ENCODE measurements at places on chromosomes 4 and X.

DNA sequence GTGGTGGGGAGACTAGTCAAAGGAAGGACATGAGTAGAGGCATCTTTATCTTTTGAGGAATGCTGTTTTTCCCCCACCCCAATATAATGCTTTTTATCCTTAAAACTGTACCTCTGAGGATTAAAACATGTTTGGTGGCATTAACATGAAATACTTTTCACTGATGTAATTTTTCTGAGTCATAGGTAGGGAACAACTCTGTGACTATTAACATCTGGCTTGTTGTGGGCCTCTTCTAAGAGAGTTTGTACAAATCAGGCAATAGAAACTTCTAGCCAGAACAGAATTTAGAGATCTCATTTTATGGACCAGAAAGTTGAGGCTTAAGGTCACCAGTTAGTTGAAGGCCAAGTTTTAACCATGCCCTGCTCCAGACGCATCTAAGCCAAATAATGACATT is 207.6 kb downstream of the SOX3 start:
- no peak for DNase-seq

GRCh38 chr4:79697444-79697843 is 289.4 kb upstream of the GK2 start:
- DNase-seq: no peak

GRCh38 chrX:106397788-106398538 is 213.8 kb upstream of the RADX start:
- no peak for DNase-seq

GRCh38 chr4:123706973-123707372 is 310.4 kb downstream of the SPRY1 start:
- no peak for DNase-seq

- DNase-seq: no peak
Observed at GRCh38 chr4:136009258-136009832, 1522.9 kb downstream of the PCDH18 start.

- no peak for DNase-seq
Observed at GRCh38 chr4:93718233-93718632, 110.3 kb upstream of the ATOH1 start.

DNA sequence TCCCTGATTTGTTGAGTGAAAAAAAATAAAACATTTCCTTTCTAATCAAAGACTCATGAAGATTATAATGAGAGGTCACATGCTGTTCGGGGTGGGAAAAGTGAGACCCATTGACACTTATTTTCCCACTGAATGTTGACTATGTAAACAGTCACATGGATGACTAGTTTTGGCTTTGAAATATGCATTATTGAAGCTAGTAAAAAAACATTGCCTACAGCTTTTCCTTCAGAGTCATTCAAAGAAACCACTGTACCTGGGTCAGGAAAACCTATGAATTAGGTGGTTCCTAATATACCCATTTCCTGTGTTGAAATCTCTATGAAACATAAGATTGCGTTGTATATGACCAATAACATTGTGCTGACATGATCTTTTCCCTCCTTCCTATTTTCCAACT is 251.2 kb downstream of the CFAP299 start:
- DNase-seq: no peak

- no peak for DNase-seq
Observed at GRCh38 chr4:5524446-5525299, 183.7 kb downstream of the EVC2 start.

GRCh38 chr4:1939664-1940509 is 68.7 kb downstream of the NSD2 start:
- no peak for DNase-seq

- no peak for DNase-seq
Observed at GRCh38 chr4:176198316-176198903, 3.0 kb upstream of the SPATA4 start.

GRCh38 chrX:128619490-128619889 is 567.3 kb upstream of the ACTRT1 start:
- DNase-seq: no peak

GRCh38 chr4:55733932-55734331 is 85.7 kb upstream of the EXOC1L start:
- no peak for DNase-seq

DNA sequence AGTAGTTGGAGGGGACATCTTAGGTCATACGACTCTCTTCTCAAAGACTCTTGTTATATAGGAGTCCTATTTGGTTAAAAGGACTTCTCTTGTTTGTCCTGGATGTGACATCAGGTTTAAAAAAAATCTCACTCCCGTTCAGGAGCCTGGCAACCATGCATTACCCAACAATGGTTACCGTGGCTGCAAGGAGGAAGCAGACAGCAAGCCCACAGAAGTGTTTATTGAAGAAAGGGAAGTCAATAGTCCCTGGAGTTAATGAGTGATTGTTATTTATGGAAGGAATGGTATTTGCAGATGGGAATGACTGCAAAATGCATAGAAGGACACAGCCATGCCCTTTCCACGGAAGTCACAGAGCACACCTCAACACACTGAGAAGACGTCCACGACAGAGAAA is 75.9 kb upstream of the ENPP6 start:
- DNase-seq: no peak

DNA sequence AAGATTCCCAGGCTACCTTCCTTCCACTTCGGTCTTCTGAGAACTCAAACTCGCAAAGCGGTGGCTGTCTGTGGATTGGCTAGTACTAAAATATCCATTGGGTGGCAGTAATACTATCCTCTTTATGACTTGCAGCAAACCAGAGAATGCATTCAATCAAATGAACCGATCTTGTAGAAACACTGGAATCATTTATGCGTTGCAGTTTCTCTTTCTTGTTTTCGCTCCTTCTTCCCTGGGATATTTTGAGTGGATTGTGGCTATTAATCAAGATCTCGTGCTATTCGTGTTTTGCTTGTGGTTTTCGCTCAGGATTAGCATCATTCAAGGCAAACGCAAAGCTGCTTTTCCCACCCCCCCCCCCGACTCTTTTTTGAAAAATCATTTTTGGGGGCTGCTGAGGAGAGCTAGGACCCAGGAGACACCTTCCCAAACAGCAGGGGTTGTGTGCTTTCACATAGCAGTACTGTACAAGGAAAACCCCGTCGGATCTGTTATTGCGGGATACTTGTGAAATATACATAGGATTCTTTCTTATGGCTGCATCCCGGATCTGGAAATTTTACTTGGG is at the start of gene IL1RAPL1:
IL1RAPL1 (plus strand) TSS at position 466 of the 571 bp plus-strand sequence.
- no peak for DNase-seq

DNA sequence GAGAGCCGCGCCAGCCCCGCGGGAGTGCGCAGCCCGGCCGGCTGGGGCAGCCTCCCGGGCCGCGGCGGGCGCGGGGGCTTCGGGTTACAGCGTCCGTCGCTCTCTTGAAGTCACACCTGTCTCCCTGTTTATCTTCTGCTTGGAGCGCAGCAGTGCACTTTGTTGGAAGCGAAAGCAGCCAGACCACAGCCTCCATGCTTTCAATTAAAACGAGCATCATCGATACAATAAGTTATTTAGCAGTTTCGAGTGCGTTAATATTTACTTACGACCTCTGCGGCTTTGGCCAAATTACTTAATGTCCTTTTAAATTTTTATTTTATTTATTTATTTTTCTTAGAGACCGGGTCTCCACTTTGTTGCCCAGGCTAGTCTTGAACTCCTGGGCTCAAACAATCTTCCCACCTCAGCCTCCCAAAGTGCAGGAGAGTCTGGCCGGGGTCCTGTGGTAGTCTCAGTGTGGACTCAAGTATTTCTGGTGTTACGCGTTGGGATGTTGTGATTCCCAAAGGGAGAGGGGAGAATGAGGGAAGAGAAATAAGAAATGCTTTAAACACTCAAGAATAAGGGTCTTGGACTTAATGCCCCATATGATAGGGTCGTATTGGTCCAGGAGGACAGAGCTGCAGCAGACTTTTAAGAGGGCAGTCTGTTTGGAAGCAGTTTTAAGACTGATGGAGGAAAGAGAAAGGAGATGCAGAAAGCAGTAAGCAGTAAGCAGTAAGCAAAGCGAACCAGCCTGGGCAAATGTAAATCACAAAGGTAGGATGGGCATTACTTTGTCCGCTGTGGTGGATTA is 504 bp upstream of the PDLIM3 start:
- DNase-seq: no peak

DNA sequence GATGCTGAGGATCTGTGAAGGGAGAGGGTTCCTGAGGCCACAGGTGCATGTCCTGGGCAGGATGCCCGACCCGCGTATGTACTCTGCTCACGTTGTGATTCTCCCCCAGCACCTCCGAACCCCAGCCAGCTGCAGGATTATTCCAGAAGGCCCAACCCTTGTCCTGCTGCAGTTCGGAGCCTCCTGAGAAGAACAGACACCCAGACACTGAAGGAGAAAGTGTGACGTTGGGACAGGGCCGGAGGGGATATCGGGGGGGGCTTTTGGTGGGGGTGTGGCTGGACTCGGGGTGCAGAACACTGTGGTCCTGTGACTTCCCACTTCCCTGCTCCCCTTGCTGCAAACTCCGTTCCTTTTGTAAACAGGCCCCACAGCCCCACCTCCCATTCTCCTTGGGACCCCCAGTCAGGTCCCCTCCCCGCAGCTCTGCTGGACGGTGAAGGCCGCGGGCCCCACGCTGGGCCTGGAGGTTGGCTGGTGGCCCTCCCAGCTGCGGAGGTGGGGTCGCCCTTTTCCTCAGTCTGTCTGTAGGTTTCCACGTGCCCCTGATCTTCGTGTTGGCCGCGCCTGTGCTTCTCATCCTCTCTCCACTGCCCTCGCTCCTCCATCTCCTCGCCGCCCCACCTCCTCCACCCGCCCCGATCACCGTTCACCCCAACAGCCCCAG is 83.0 kb upstream of the ADRA2C start:
- DNase-seq: no peak

DNA sequence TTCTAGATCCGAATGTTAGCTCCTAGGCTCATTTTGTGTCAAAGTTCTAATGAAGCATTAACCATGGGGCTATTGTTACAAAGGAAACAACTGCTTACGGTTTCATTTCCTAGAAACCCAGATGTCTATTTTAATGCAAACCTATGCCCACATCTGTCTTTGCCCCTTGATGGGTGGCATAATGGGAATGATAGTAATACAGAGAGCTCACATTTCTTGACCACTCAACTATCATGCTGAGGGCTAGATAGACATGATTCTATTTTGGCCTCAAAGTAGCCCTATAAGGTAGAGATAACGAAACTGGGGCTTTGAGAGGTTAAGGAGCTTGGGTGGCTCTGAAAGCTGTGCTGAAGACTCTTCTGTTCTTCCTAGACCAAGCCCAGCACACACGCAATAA is 1.9 kb downstream of the TLR7 start:
- DNase-seq: no peak

GRCh38 chr4:148442832-148443511 is 758 bp upstream of the NR3C2 start:
- DNase-seq: no peak

DNA sequence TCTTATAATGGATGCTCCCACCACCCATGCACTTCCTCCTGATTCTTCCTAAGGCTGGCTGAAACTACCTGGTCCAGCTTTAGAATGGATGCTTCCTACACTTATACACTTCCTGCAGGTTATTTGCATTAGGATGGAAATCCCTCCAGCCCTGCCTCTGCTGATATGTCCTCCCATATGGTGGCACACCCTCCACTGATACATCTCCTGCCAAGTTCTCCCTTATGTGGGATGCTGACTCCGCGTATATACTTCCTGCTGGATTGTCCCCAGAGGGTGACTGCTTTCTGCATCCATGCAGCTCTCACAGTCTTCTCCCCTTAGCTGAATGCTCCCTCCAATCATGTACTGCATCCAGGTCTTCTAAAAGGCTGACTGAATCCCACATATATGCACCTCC is 254.6 kb upstream of the FAM47C start:
- DNase-seq: no peak

DNA sequence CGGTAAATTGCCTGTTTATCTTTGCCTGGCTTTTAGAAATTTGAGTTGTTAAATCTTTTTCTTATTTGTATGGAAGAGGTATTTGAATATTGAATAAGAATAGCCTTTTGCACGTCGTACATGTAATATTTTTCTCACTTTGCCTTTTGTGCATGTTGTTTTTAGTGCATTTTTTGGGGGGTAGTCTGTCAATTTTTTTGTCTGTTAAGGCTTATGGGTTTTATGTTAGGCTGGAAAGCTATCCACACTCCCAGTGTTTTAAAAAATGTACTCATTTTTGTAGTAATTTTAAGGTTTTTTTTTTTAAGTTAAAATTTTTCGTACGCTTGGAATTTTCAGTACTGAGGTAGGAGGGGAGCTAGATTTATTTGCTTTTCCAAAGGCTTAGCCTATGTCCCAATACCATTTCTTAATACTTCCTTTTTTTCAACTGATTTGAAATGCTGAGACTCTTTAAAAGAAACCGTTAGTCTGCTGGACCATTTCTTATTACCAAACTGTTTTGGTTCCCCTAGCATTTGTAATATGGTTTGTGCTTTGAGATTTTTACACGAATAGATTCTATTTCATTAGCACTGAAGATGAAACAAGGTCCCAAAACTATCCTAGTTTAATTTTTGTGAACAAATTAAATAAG is 1.3 kb downstream of the HERC5 start:
- no peak for DNase-seq

DNA sequence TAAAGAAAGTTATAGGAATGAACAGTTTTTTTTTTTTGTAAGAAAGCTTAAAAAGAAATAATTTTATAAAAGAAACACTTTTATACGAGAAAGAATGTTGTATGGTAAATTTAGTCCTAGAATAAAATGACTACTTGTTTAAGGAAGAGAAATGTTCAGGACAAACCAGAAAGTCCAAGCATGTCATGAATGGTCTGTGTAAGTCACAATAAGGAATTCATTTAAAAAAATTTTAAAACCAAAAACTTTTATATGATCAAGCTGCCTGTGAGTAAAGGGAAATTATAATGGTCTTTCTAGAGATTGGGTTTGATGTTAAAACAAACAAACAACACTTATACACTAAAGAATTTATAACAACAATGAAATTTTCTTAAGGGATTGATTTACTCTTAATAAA is 858.9 kb upstream of the PCDH7 start:
- DNase-seq: no peak

DNA sequence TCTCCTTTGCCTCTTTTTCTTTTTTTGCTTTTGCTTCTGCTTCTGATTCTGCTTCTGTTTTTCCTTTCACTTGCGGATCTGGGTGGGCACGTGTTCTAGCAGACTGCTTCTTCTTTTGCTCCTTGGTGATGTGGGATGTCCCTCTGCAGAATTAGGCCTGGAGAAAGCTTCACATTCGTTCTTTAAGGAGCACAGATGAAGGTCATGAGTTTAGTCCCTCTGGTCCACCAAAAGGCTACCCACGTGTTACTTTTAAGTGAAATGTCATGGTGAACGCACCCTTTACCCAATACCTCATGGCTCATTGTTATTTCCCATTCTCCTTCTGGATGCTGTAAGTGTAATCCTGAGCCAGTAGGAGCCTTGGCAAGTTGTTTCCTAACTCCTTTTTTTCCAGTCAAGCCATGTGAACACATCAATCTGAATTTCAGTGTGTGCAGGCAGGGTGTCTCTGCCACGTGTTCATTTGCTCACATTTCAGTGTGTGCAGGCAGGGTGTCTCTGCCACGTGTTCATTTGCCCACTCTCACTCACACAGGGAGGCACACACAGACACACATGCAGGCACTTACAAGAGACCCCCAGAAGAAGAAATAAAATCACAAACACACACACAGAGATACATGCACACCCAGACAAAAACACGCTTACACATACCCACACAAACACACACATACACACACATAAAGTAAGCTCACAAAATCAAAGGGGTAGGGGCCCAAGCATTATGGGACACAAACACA is 36.9 kb downstream of the NBDY start:
- DNase-seq: no peak

Data from activated CD4-positive, alpha-beta memory T cell treated with anti-CD3 and anti-CD28 coated beads for 36 hours (primary cell).